ENCODE measurements at places on chromosomes 7 and 10.

DNA sequence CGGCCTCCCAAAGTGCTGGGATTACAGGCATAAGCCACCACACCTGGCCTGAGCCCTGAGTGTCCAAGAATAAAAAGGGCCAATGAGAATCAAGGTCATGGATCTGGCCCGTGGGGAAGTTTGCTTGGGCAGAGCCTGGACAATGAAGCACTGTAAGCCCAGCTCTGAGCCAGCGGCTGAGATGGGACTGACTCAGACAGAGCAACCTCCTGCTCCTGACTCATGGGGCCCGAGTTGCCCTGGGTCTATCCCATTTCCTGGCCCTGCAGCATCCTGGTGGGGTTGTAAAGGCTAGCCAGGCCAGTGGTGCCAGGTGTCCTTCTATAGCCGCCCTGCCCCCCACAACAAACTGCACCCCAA lies 5.2 kb upstream of the MYH16 start:
- DNase-seq = no peak

- no peak for DNase-seq
Measured at GRCh38 chr7:105131033-105131656, 117.1 kb downstream of the KMT2E start.

GRCh38 chr7:14414274-14414986 lies 425.0 kb upstream of the ETV1 start:
- no peak for DNase-seq

DNA sequence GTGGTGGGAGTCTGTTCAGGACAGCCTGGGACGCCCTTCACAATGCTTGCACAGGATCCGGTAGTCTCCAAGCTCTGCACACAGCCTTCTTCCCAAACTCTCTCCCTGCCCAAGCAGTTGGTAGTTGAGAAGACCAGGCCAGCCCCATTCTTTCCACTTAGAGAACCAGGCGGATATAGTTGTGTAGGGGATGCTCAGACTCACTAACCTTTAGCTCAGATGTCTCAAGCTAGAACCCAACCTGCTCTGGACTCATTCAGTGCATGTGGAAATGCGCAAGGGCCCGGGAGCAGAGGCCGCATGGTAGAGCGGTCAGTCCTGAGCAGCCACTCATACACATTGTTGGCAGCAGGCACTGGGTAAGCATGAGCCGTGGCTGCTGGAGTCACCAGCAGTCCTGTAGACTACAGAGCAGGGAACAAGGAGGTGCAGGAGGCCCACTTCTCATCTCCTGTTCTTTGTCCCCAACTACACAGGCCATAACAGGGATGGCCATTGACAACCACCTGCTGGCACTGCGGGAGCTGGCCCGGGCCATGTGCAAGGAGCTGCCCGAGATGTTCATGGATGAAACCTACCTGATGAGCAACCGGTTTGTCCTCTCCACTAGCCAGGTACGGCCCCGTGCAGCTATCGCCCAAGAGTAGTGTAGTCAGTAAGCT lies 17.2 kb upstream of the C10orf53 start:
- no peak for DNase-seq

GRCh38 chr10:59284118-59284975 lies 78.0 kb downstream of the FAM13C start:
- no peak for DNase-seq

DNA sequence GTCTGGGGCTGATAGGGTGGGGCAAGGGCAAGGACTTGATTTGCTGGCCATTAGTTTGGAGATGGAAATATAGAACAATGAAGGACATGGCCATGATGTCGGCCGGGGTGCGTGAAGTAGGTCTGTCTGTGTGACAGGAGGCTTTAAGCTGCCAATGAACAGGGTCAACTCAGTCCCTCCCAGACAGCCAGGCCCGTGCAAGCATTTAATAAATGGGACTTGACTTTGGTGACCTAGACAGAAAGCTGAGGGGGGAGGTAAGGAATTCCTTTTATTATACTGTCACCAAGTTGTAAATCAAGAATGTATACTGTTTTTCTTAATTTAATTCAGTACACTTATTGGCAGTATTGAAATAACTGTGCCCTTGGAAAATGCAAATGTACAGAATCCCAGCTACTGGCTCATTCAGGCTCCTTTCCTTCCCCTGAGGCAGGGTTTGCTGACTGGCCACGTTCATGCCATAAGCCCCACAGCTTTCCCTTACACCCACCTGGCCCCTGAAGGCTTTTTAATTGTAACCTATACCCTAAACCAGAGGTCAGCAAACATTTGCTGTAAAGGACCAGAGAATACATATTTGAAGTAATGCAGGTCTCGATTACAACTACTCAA lies 87.2 kb downstream of the WIPF3 start:
- no peak for DNase-seq

GRCh38 chr10:13587391-13587790 lies 626 bp downstream of the PRPF18 start:
- peak; percentile 11 for DNase-seq

- peak; percentile 83 for DNase-seq
Measured at GRCh38 chr10:48670978-48671913, 13.4 kb upstream of the WDFY4 start.

DNA sequence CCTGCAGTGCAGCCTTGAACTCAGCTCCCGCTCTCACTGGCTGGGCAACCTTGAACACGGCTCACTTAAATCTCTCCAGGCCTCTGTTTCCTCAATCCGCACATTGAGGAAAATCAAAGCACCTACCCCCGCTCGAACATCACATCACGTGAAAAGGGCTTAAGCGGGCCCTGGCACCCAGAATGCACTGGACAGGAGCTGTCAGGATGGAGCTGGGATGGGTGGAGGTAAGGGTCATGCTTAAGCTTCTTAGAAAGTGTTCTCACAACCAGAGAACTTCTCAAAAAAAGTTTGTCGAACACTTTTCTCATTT lies 55.7 kb upstream of the MGMT start:
- DNase-seq = no peak

DNA sequence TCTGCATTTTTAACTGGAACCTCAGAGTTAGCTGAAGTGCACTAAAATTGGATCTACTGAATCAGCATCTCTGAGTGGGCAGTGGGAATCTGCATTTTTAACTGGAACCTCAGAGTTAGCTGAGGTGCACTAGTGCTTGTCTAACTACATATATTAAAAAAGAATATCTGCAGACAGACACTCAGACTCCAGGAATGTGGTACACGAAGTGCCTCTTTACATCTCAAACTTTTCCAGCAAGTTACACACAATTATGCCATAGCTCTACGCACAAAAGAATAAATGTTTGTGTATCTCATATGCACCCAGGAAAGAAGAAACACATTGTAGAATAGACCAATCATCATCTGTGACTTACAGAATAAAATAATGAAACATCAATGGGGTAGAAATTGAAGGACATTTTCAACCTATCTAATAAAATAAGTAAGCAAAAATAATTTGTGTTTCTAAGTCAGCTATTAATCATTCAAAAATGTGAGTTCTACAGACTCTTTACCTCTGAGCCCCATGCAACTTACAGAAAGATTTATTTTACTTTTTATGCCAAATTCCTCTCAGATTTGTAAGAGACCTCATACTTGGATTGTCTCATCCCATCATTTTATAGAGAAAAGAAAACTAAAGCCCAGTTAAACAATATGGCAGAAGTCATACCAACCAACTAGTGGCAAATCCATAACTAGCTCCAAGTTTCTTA lies 28.3 kb downstream of the PPP1R3A start:
- DNase-seq = no peak

DNA sequence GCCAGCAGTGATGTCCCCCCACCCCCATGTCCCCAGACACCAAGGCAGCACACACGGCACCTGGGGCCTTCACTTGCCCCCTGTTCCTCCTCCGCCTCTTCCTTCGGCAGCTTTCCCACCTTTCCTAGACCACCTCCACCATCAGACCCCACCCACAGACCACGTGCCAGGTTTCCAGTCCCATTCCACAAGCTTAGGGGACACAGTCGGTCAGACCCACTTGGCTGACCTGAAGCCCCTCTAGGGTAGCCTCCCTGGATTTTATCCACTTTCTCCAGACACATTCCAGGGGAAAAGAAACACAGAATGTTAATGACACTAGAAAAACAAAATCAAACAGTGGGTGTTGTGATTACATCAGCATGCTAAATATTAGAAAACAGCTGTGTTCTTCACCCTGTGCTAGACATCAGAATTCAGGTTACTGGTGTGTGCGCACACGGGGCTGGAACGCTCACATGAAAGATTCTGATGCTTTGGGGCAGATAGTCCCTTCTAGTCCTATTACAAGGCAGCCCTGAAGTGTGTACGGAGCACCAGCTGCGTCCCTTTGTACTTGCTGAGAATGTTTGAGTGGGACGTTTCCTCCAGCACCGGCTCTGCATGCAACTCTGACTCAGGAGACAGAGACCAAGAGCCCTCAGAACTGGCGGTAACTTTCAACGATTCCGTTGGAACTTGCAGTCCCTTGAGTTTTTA lies 75.5 kb upstream of the PPP2R2D start:
- no peak for DNase-seq

- no peak for DNase-seq
Measured at GRCh38 chr10:69372126-69372980, 44.4 kb downstream of the TACR2 start.

DNA sequence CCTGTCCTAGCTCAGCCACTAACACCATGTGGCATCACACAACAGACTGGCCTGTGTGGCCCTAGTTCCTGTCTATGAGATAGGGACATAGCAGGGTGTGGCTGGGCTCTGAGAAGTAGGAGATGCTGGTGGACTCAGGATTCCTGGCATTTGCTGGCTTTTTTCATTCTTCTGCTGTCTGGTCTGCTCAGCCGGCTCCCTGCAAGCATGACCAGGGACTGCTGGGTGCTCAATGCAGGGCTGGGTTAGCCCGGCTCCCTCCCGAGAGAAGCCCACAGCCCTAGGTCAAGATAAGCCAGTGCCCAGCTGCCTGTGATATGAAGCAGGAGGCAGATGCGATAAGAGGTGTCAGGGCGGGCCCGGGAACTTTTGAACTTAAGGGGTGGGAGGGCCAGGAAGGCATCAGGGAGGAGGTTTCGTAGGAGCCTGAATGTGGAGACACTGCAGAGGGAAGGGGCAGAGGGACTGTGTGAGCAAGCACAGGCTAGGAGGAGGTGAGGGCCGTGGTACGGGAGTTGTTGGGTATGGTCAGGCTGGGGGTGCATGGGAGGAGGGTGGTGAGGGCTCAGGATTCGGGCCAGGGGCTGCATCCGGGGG lies 3.5 kb downstream of the AQP1 start:
- no peak for DNase-seq

DNA sequence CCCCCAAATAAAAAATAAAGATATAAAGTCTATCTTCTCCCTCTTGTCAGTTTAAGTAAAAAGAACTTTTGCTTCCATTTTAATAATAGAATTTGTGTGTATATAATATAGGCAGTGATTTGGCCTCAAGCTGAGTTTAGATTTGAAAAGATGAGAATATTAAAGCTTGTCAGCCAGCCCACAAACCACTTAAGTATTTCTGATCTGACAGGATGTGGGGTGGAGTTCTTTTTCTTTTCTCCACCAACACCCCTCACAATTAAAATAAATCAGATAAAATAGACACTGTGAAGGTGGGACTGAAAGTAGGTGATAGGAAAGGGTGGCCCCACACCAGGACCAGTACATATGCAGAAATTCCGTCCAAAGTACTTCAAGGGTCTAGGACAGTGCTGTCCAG lies 714.1 kb downstream of the AUTS2 start:
- DNase-seq = no peak

GRCh38 chr10:87519582-87519981 lies 14.9 kb downstream of the MINPP1 start:
- DNase-seq = no peak

- DNase-seq = no peak
Measured at GRCh38 chr7:3112479-3113134, 68.9 kb upstream of the CARD11 start.

GRCh38 chr7:1993776-1994740 lies 238.7 kb downstream of the MAD1L1 start:
- DNase-seq = no peak

GRCh38 chr7:156434706-156435105 lies 205.9 kb upstream of the RNF32 start:
- DNase-seq = no peak

DNA sequence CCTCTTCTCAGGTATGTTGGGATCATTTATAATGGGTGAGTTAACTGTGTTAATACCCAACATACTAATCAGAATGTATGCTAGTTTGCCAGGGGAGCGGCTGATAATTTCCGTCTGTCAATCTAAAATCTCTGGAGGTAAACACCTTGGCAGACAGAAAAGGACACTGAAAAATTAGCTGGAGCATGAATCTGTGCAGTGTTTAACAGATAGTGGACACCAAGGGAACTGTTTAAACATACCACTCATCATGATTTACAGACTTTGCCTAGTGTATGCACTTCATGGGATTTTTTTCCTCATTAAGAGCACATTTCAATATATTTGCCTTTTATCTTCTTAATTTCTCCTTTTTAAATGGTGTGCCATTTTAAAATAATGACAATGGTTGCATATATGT lies 68.2 kb downstream of the SLC13A1 start:
- no peak for DNase-seq

- DNase-seq = no peak
Measured at GRCh38 chr10:104330168-104331110, 7.8 kb downstream of the ITPRIP start.

DNA sequence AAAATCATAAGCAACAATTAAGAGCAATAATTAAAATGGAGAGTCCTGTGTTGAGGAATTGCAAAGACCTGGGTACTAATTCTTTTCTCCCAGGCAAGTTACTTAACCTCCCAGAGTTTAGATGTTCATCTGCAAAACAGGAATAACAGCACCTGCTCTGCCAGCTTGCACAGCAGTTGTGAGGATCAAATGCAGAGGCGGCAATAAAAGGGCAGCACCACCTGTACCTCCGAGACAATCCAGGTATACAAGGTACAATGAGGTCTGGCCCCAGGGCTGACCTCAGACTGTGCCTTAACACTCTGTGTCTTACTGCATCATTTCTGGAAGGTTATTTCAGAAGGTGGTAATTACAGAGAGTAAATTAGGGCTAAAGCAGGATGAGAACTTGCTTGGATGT lies 14.5 kb upstream of the FAM204A start:
- no peak for DNase-seq

DNA sequence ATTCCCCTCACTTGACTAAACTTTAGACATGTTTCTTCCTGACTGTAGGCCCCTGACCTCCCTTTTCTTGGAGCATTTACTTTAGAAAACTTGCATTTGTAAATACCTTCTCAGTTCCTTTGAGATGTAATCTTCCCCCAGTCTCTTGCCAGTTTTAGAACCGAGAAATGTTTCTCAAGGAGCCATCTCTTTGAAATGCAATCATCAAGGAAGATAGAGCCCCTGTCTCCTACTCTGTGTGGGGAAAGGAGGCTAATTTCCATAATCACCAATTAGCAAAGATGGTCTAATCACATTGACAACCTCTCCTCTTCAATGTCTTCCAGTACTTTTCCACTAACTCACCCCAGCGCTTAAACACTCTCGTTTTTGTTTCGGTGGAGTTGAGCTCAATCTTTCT lies 70.0 kb upstream of the SMIM30 start:
- no peak for DNase-seq

- DNase-seq = no peak
Measured at GRCh38 chr7:106862317-106863089, 2.6 kb upstream of the PIK3CG start.

GRCh38 chr7:142314281-142314680 lies 56.4 kb upstream of the PRSS58 start:
- no peak for DNase-seq

Data from germinal center (tissue), 1 donor.